Amniotic epithelial cell (primary cell): ENCODE measurements at places on chromosomes 1 and 21.

GRCh38 chr1:214233856-214234634, 46.9 kb upstream of the SMYD2 start:
- DNase-seq = no peak

DNA sequence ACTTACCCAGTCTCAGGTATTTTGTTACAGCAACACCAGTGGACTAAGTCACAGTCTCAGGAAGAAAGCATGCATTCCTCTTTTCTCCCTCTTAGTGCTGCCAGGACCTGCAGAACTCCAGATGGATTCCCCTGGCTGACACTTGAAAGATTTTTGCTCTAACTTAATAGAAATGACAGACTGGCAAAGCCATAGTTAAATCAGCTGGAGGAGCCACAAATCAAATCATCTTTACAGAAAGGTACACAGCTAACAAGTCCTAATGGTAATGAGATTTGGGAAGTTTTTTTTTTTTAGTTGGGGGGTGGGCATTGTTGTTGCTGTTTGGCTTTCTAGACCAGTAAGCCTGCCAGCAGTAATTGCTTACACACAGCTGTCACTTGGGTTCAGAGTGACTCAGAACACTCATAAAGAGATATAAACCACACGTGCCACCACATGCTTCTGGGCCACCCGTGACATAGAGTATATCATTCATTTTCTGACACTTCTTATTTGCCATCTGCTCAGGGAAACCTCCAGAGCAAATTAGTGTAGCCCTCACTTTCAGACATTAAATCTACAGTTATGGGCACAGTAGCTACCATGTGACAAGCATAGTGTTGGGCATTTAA, 72.4 kb downstream of the FH start:
- DNase-seq = no peak

DNA sequence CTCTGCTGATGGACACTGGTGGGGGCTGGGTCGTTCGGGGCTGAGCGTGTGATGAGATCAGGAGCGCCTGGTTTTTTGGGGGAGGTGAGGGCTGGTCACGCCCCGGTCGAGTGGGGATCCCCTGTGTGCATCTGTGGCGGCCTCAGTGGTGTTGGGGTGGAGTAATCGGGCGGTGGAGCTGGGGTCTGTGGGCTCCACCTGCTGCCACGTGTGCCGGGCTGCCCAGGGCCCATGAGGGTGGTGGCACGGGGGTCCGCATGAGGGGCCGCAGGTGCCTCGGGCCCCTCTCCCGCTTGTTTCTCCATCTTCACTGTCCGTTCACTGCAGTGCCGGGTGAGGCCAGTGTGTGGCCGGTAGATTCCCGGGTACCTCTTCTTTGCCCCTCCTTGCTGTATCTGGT, 17.2 kb downstream of the PRKCZ start:
- DNase-seq = no peak

DNA sequence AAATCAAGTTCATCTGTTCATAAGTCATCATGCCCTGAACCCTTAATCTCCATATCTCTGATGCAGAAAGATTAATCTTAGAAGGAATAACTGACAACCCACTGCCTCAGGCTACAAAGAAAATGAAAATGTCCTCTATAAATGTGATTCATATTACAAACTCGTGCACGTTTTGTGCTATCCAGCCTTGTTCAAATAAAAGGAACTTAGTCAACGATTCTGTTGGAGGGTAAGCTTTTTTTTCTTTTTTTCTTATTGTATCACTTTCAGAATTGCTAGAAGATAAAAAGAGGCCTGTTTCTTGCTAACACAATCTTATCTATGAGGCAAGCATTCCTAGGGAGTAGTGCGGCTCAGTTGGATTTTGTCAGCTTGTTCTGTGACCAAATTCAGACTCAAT, 228.4 kb downstream of the TM2D1 start:
- DNase-seq = peak; percentile 3

DNA sequence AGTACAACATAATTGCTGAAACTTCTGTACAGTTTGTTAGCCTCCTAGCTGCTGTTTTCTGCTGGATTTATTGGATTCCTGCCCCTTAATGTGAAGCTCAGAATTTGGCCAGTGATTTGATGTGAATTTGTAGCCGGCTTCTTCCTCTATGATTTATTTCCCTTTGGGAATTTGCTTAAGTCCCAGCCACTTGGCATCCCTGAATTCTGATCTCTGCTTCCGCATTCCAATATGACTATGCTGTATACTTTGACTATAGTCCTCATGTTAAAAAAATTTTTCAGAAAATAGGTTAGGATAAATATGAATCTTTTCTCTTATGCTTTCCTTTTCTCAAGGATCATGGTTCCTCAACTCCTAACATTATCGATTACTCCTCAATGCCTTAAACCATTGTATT, 12.4 kb upstream of the LRIF1 start:
- DNase-seq = no peak

- no peak for DNase-seq
These were observed 61.3 kb upstream of the CACYBP start for GRCh38 chr1:174938281-174939007.

- DNase-seq = peak; percentile 47
These were observed 53.4 kb downstream of the KLHL20 start for GRCh38 chr1:173768206-173768605.

GRCh38 chr1:14728516-14728915, 130.0 kb downstream of the KAZN start:
- DNase-seq = no peak

GRCh38 chr1:171140401-171140800, 44.7 kb upstream of the FMO2 start:
- DNase-seq = peak; percentile 10

- no peak for DNase-seq
These were observed 134.2 kb downstream of the NCAM2 start for GRCh38 chr21:21132390-21132789.

DNA sequence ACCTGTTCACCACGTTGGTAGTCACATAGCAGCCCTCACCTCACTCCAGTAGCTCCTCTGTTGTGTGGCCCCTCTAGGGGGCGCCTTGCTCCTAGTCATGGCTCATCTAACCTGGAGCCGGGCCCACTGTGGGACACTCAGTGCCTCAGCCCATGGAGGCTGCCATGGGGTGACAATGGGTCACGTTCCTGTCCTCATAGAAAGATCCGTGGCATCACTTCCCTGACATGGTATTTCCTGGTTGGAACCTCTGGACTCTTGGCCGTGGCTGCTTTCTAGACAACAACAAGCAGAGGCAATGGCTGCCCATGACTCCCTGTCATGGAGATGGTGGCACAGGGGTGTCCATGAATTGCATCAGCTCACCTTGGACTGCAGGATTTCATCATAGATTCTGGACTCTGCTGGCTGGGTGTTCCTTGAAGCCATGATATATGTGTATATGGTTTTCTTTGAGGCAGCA, 27.5 kb upstream of the SLAMF6 start:
- DNase-seq = no peak

DNA sequence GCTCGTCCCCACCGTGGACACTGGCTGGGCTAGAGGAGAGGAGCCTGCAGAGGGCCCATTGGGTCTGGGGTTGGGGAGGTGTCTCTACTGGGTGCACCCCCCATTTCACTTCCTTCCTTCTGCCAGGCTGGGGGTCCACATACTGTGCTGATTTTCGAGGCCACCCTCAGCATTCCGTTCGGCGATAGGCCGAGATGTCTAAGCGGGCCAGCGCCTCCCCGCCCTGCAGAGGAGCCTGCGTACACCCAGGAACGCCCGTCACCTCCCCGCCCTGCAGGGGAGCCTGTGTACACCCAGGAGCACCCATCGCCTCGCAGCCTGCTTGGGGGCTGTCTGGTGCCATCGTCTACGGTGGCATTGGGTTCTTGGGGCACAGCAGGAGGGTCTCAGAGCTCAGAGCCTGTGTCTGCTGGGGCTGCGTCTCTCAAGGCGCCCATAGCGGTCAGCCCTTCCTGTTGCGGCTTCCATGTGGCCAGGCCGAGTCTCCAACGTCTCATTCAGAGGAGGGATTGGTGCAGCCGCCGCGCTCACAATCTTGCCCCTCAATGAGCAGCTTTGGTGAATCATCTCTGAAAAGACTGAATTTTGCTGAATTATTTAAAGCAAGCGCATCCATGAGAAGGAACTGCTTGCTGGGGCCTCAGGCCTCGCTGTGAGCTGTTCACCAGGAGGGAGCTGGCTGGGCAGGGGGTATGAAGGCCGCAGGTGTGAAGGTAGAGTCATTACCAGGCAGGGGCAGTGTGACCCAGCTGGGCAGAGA, 30.7 kb upstream of the AGPAT3 start:
- DNase-seq = no peak

DNA sequence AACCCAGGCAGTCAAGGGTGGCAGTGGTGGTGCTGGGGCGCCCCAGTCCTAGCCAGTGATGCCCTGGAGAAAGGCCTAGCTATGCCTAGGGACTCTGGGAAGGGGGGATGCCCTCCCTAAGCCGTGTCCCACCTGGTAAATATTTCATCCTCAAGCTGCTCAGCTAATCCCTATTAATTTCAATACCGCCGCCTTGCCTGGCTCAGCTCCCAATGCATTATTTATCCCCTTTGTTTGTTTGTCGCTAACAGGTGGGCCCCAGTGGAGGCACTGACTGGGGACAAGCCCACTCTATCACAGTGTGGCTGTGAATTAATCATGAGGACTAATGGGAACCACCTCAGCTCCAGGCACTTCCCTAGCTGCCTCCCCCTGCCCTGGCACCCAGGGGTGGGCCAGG, 22.5 kb downstream of the DMAP1 start:
- no peak for DNase-seq

DNA sequence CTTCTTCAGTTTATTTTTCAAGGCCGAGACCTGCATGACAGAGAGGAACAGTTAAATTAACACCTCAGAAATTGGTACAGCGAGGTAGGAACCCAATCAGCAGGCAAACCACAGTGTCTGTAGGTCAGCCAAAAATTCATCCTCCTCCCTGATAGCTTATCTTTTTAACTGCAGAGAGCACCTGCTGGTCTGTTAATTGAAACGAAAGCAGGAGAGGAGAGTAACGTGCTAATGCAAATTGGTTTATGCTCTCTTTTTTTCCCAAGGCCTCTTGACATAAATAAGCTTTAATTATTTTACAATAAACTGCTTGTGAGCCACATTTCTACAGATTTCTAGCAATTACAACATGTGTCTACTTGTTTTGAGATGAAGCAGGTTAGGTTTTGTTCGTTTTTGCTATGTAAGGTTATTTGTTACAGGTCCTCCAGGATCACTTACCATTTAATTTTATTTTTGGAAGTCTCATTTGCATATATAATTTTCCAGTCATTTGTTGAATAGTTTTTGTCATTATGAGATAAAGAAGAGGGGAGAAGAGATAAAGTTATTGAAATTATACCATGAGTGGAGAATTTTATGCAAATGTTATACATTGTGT, 179.9 kb downstream of the DENND1B start:
- no peak for DNase-seq

- peak; percentile 97 for DNase-seq
These were observed 21.9 kb upstream of the TRIM67 start for GRCh38 chr1:231139659-231140654.

DNA sequence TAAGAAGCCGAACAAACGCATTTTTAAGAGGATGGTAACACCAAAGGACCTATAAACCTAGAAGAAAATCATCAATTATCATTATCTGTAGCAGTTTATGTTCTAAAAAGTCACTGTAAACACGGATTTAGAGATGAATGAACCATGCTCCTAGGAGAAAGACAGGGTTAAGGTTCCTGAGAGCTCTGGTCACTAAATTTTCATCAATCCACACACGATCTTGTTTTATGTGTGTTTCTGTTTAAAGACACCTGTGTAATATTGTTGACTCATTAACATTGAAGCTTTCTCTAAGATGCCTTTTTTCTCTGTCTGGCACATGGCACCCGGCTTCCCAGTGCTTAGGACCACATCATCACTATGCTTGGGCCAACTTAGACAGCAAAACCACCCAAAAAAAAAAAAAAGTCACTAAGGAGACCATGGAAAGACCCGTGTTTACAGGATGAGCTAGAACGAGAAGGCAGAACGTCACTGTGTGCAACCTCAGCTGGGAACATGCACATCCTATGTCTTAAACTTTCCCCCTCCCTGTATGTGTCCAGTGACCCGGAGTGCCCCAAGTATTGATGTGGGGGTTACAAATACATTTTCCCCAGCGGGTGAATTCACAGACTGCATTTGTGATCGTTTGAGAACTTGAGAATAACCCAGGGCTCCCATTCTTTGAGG, 55.8 kb upstream of the PDE9A start:
- DNase-seq = no peak

GRCh38 chr21:38438462-38438893, 59.8 kb downstream of the ERG start:
- peak; percentile 99 for DNase-seq

DNA sequence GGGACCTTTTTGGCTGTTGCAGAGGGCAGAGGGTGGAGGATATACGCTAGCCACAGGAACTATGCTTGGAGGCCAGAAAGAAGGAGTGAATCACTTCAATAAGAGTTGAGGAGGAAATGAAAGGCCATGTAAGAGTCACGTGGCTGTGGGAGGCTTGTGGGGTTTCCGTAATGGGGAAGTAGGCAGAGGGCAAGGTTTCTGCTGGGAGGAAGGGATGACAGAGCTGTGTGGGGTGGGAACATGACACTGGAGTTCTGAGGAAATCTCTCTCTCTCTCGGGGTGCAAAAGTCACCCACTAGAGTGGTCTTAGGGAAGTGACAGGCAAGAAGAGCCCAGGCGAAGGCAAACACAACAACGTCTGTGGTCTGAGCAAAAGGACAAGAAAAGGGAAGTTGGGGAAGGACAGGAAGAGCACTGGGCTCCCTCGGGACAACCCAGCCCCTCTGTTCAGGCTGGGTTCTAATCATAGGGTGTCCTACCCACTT, 3.9 kb upstream of the CD1C start:
- no peak for DNase-seq

DNA sequence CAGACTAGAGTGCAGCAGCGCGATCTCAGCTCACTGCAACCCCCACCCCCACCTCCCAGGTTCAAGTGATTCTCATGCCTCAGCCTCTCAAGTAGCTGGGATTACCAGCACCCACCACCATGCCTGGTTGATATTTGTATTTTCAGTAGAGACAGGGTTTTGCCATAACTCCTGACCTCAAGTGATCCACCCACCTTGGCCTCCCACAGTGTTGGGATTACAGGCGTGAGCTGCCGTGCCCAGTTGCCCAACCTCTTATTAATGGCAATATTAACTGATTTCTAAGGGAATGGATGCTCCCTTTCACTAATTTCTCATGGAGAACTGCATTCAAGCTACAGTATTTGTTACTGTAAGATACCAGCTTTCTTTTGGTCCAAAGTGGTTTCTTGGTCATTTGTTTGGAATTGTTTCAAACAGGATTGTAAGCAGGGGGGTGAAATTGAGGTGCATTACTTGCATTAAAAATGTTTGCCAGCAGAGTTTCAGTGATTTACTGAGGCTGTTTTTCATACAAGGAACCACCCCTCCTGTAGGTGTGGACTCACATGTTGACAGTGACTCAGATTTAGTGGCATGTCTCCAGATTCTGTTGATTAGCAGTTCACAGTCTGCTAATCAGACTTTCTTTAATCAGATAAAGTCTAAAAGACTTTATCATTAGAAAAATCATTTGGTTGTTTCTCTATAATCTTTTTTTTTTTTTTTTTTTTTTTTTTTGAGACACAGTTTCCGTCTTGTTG, 3.9 kb upstream of the TGFBR3 start:
- DNase-seq = peak; percentile 48

DNA sequence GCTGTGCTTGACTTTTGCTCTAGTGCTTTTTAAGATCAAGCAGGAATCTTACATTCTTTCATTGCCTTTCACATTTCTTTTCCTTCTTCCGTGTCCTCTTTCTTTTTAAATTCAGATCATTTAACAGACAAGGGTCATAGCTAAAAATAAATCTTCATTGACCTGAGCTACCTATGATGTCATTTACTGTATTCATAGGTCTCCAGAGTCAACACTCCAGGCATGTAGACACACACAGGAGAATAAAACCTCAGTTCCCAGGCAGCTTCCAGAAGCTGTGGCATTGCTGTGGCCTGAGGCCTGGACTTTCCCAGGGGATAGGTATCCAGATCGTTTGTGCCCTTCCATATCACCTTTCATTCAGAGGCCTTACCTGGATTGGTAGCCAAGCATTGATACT, 38.5 kb upstream of the ENAH start:
- peak; percentile 60 for DNase-seq
